ENCODE measurements at places on chromosomes 16 and 17. TPM values are rescaled to one million over a fixed set of nuclear protein-coding genes. Genes with fewer than 3 reads are reported as not detected.

The TNFRSF13B gene
- total RNA-seq: not detected

The MYO15A gene
- total RNA-seq: 0.29 TPM

The RECQL5 gene
- total RNA-seq: 18.1 TPM

The TAC4 gene
- not detected for total RNA-seq

The MT1E gene
- total RNA-seq: 97.3 TPM

The NDRG4 gene
- total RNA-seq: 127 TPM

The CDRT15L2 gene
- not detected for total RNA-seq

The CDH13 gene
- total RNA-seq: 235 TPM

The SLC38A8 gene
- not detected for total RNA-seq

The MILR1 gene
- 7.5 TPM for total RNA-seq

The CES1 gene
- not detected for total RNA-seq

The GDPD3 gene
- total RNA-seq: 1.8 TPM

The CDK5R1 gene
- total RNA-seq: 2.4 TPM

The BBS2 gene
- total RNA-seq: 38.2 TPM

The ARHGAP23 gene
- total RNA-seq: 66.9 TPM

The KRT28 gene
- total RNA-seq: not detected

The MYH1 gene
- total RNA-seq: not detected

The TERB1 gene
- total RNA-seq: not detected

The SLFN12L gene
- total RNA-seq: not detected

The CPSF4L gene
- not detected for total RNA-seq

The ALDOA gene
- 719 TPM for total RNA-seq

The SLC35G6 gene
- total RNA-seq: not detected

The EFCAB5 gene
- 0.48 TPM for total RNA-seq

The PLEKHM1 gene
- 31.4 TPM for total RNA-seq

The TPPP3 gene
- total RNA-seq: not detected

The CDH8 gene
- not detected for total RNA-seq

The PTX4 gene
- total RNA-seq: 0.19 TPM

The FOXL1 gene
- 4.6 TPM for total RNA-seq

The NECAB2 gene
- total RNA-seq: not detected

The ABCA5 gene
- 21.6 TPM for total RNA-seq

The NR1D1 gene
- 2.9 TPM for total RNA-seq

The FBXL16 gene
- total RNA-seq: 0.29 TPM

The KCNH4 gene
- total RNA-seq: under 0.01 TPM

The MYH8 gene
- total RNA-seq: not detected

The CD79B gene
- total RNA-seq: 0.33 TPM

The RSAD1 gene
- total RNA-seq: 28.4 TPM

The CYB5D1 gene
- total RNA-seq: 12.0 TPM

The CCDC92B gene
- total RNA-seq: not detected

The CDRT15 gene
- not detected for total RNA-seq

The RBBP6 gene
- total RNA-seq: 44.8 TPM

Data from vein endothelial cell (primary cell).